ENCODE measurements at places on chromosomes 4 and X.

- DNase-seq = no peak
These were observed 36.6 kb downstream of the SEL1L3 start for GRCh38 chr4:25826074-25826752.

- DNase-seq = no peak
These were observed 32.0 kb upstream of the RPS3A start for GRCh38 chr4:151067316-151067970.

DNA sequence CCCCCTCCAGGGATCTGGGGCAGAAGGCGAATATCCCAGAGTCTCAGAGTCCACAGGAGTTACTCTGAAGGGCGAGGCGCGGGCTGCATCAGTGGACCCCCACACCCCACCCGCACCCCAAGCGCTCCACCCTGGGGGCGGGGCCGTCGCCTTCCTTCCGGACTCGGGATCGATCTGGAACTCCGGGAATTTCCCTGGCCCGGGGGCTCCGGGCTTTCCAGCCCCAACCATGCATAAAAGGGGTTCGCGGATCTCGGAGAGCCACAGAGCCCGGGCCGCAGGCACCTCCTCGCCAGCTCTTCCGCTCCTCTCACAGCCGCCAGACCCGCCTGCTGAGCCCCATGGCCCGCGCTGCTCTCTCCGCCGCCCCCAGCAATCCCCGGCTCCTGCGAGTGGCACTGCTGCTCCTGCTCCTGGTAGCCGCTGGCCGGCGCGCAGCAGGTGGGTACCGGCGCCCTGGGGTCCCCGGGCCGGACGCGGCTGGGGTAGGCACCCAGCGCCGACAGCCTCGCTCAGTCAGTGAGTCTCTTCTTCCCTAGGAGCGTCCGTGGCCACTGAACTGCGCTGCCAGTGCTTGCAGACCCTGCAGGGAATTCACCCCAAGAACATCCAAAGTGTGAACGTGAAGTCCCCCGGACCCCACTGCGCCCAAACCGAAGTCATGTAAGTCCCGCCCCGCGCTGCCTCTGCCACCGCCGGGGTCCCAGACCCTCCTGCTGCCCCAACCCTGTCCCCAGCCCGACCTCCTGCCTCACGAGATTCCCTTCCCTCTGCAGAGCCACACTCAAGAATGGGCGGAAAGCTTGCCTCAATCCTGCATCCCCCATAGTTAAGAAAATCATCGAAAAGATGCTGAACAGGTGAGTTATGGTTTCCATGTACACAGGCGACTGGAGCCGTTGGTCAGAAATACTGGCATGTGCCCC is at the start of gene CXCL1:
CXCL1 (plus strand) TSS at position 264 of the 926 bp plus-strand sequence; CDS start at position 342, 78 bp downstream.
- DNase-seq = peak; percentile 74

- no peak for DNase-seq
These were observed 486.5 kb upstream of the HTR2C start for GRCh38 chrX:114097427-114097826.

- DNase-seq = no peak
These were observed 79.0 kb downstream of the PDGFRA start for GRCh38 chr4:54308110-54308509.

DNA sequence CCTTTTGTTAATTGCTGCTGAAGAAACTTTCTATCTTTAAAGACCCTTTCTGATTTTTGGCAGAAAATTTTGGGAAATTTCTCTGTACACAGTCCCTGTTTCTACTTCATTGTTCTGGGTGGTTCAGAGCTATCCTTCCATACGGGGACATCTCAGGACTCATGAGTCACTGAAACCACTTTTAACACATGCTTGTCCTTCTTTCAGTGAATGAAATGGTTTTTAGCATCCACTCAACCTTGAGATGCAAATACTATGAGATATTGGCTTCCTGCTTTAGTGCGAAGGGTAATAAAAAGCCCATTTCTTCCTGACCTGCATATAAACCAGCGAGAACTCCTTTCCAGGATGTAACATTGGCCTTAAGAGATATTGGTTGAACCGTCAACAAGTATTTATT is 158.0 kb downstream of the REPS2 start:
- no peak for DNase-seq

DNA sequence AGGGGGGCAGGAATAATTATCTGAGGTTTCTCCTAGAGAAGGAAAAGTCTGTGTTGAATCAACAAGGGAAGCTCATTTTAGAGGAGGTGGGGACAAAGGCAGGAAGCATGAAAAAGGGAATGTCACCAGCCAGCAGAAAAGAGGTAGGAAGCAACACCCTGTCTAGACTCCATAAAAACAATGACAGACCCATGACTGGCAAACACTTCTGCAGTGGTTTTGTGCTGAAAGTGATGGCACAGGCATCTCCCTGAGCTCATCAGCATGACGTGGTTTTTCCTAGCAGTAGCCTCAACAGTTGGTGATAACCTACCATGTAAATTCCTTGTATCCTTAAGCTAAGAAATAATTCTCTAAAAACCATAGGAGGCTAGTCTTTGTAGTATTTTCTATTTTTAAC is 110.7 kb upstream of the GALNT7 start:
- DNase-seq = no peak

- DNase-seq = no peak
These were observed 126.4 kb upstream of the NOCT start for GRCh38 chr4:138889216-138889615.

DNA sequence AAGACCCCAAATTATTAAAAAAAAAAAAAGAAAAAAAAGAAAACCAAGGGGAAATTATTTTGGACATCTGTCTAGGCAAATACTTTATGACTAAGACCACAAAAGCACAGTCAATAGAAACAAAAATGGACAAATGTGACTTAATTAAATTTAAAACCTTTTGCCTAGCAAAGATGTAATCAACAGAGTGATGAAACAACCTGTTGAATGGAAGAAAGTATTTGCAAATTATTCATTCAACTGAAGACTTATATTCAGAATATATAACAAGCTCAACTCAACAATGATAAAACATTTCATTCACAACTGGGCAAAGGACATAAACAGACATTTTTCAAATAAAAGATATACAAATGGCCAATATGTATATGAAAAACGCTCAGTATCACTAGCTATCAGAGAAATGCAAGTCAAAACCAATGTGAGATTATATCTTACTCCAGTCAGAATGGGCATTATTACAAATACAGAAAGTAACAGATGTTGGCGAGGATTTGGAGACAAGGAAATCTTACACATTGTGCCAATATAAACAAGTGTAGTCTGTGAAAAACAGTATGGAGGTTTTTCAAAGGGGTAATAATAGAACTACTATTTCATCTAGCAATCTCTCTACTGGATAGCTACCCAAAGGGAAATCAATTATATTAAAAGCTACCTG is 67.1 kb downstream of the FAAH2 start:
- no peak for DNase-seq
